Activated T-cell treated with anti-CD3 and anti-CD28 coated beads, Interleukin-2, amount 50 U/mL, for 72 hours (primary cell): ENCODE measurements at places on chromosomes 6 and 20.
A peak's percentile ranks its signal among the peaks of the same experiment; 100 is the strongest.

- DNase-seq: no peak
These were observed 255.4 kb upstream of the IRAK1BP1 start for GRCh38 chr6:78611886-78612480.

GRCh38 chr6:125821825-125822281, 31.1 kb downstream of the NCOA7 start:
- DNase-seq: no peak

GRCh38 chr20:63054103-63054474, 47.3 kb upstream of the BHLHE23 start:
- no peak for DNase-seq

- DNase-seq: no peak
These were observed 336.1 kb upstream of the POU3F2 start for GRCh38 chr6:98498144-98498775.

- DNase-seq: peak; percentile 55
These were observed 778 bp upstream of the LOC128125822 start for GRCh38 chr6:63571361-63572043.
